Urothelium cell line (cell line): ENCODE measurements at places on chromosomes 2 and 18.

DNA sequence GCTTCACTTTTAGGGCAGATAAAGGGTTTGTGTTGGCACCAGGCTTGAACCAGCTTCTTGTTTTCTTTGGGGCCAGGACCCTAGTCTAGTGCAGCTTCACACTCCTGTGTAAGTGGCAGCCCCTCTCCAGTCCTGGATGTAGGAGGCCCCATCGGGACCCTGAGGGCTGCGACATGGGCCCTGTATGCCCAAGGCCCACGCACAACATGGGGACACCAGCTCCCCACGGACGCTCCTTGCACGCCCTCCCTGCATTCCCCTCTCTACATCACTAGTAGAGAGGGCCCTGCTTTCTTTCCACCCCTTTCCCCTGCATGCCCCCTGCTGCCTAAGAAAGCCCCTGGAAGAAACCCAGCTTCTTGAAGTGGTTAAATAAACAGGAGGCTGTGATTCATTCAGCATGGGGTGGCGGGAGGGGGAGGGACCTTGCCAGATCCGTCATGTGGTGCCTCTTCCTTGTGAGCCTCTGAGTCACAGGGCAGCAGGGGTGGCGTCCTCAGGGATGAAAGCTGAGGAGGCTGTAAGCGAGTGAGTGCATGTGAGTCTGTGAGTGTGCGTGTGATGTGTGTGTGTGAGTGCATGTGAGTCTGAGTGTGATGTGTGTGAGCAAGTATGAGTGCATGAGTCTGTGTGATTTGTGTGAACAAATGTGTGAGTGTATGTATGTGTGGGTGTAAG, 42.5 kb downstream of the COPS8 start:
- peak; percentile 94 for DNase-seq

GRCh38 chr2:130391872-130392670, 36.2 kb downstream of the PTPN18 start:
- DNase-seq: peak; percentile 44

GRCh38 chr18:47846431-47846830, 84.0 kb downstream of the SMAD2 start:
- no peak for DNase-seq

DNA sequence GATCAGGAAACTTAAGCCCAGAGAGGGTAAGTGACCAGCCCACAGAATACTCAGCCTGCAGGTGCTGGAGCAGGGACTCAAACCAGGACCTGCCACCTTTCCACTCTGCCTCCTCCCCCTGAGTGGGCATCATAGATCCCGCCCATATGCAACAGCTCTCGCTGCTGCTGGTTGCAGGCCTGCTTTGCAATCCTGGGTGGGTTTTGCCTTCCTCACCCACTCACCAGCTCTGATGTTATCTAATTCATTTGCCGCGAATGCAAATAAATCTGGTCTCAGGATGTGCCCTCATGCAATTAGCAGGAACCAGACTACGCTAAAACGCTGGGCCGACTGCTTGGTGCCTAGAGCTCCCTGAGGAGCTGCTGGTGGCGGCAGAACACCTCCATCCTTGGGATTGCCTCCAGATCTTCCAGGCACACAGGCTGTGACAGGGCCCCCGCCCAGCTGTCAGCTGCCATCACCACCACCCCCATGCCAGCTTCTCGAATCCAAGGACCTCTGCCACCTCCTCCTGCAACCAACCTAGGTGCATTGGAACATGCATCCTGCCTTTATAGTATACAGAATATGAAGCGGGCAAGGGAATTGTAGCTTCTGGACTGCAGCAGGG, 28.8 kb downstream of the CNGA3 start:
- DNase-seq: no peak

DNA sequence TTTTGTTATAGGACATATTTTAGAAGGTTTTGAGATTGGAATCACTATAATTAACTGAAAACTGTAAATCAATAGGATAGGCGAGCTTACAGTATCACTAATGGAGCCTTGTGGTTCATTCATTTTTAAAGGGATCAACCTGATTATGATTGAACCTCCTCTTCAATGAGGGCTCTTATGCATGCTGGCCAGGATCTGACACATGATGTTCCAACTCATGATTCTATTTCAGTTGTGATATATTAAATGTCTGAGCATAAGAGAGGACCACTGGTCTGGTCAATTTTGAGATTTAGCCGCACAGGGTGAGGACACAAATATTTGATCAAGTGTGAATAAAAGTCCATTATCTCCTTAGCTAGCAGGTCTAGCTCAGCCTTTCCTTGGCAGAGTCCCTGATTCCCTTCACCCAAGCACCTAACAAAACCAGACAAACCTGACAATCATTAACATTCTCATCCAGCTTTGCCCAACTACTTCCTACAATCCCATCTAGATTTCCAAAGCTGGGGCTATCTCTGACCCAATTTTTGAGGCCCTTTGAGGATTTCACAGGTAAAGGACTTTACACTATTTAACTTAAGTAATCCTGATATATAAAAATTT, 6.9 kb upstream of the MAP4K4 start:
- no peak for DNase-seq

DNA sequence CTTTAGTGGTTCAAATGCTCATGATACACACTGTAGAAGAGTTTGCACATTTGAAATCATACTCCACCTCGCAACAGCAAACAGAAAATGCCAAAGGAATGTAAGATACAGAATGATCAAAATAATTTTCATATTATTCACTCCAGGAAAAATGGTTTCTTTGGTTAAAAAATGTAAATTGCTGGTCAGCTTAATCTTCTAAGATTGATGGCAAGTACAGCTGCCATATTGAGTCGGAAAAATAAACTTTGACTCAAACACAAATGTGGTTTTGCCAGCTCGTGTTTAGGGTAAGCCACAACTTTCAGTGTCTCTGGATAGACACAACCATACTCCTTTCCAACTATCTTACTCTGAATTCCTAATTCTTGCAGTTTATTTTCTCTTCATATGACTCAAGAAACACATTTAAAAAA, 154.9 kb upstream of the SMIM21 start:
- DNase-seq: no peak

- no peak for DNase-seq
These were observed 42.8 kb upstream of the SGPP2 start for GRCh38 chr2:222381566-222381965.

GRCh38 chr2:114222344-114222743, 220.1 kb upstream of the DPP10 start:
- no peak for DNase-seq

GRCh38 chr2:237867465-237867864, 8.0 kb downstream of the RAMP1 start:
- DNase-seq: no peak

DNA sequence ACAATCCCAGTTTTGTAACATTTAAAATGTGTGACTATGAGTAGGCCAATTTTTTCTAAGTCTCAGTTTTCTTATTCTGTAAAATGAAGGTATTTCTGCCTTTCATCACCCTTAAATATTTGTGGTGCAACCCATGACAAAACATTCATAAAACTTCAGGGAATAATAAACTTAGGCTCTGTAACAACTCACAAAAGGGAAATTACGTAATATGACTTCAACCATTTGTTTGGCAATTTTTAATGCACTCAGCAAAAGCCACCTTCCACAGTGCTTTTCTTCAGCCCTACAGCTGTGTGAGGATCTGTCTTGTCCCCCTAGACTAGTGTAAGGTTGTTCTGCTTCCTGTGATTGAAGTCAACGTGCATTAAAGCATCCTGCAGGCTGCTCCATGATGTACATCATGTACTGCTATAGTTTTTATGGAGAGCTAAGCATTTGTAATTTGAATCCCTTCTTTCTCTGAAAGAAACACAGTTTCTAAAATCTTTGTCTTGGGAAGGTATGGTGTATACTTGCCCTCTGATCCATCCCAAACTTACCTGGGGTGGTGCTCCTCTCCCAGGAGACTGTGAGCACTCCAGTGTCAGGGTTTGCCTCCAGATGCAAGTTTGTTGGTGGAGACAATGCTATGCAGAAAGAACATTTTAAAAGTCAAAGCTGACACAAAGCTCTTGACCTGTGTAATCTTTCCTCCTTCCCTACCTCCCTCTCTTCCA, 39.1 kb downstream of the FN1 start:
- no peak for DNase-seq

DNA sequence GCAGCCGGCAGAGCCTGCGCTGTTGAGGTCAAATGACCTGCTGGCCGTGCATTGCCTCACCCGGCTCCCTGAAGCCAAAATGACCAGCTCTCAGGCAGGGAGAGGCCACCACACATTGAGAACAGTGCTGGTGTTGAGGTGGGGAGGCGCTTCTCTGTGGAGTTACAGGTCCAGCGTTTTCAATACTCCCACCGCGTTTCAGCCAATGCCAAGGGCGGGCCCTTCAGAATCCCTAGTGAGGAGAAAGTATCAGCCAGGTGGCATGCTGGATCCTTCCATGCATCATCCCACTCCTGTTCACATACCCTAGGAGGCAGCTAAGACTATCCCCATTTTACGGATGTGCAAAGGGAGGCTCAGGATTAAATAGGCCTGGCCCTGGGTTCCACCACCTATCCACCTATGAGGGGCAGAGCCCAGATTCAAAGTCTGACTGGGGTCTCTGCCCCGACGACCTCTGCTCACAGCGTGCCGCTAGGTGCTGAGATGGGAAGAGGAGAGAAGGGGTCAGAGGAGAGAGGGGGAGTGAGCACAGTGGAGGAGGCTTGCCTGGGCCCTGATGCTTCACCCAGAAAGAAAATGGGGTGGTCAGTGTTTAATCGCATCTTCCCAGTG, 137.6 kb upstream of the ID2 start:
- DNase-seq: no peak

DNA sequence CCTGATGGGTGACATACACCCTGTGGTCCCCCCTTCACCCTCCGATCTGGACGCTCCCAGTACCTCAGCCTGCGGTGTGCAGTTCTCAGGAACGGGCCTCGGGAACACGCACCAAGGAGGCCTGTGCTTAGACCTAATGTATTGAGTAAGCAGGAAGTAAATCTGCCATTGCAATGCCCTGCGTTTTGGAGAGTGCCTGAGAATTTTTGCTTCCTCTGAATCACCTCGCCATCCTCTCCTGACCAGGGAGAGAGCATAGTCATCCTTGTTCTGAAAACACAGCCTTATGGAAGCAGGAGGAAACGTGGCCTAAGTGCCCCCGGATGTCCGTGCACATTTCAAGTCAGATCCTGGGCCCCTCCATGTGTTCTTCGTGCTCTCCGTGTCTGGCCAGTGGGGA, 272.2 kb downstream of the NDUFA10 start:
- no peak for DNase-seq

GRCh38 chr2:43556256-43556655, 39.6 kb downstream of the THADA start:
- no peak for DNase-seq
